ENCODE measurements at places on chromosomes 5 and 9.
A peak's percentile ranks its signal among the peaks of the same experiment; 100 is the strongest.

DNA sequence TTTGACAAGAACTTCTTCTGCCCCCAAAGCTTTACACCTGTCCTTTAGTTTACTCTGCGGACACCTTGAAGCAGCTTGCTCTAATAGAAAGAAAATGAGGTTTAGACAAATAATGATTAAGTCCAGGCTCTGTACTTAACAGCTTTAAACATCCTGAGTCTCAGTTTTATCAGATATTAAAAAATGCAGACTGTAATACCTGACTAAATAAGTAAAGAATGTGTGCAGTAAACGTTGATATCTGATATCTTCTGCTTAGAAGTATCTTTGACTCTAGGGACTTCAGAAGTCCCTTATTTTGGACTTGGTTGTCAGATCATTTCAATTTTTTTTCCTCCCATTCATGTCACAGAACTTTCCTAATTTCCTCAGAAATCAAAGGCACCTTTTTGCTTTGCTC lies 1060.4 kb downstream of the CDH12 start:
- DNase-seq, result no peak

GRCh38 chr9:131737426-131737825 lies 2.5 kb downstream of the RAPGEF1 start:
- DNase-seq, result no peak

GRCh38 chr5:168672888-168673287 lies 93.7 kb upstream of the PANK3 start:
- DNase-seq, result no peak

GRCh38 chr9:131125288-131126058 lies at the start of gene NUP214:
Gene NUP214 (plus strand): TSS chr9:131125586. CDS start chr9:131125705, 119 bp downstream.
- DNase-seq, result peak; percentile 100

DNA sequence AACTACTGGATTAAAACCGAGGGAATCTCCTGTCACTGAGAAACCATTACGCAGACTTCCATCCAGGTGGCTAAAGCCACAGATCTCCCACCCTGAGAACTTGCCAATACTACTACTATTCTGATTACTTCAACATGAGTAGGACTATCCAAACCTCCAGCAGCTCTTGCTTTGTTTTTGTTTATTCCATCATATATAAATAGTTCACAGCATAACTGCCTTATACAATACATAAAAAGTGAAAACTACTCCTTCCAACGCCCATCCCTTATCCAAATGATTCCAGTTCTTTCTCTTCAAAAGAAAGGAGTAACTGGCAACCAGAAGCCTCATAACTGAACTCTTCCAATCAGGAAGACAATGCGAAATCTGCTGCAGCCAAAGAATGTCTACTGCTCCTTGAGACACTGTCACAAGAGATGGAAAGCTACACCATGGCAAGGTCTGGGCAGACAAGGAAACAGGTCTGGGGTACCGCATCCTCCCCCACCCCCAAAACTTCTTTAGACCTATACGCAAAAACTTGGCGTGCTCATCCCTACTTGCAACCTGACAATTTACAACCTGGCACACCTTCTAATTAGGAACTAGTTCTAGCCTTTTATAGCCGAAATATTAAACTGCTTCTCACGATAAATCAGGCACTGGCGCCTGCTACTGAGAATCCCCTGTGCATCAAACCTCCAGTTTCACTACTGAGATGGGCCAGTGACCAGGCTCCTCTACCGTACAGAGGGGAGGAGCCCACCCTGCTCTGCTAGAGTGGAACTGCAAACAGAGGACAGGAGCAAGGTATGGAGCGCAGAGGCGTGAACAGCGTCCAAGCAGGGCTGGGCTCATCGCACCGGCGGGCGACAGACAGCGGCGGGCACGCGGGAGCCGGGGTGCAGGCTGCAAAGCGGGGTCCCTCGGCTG lies 986 bp downstream of the PLPP1 start:
- no peak for DNase-seq

GRCh38 chr5:160081495-160081894 lies 37.8 kb downstream of the PWWP2A start:
- DNase-seq, result no peak

DNA sequence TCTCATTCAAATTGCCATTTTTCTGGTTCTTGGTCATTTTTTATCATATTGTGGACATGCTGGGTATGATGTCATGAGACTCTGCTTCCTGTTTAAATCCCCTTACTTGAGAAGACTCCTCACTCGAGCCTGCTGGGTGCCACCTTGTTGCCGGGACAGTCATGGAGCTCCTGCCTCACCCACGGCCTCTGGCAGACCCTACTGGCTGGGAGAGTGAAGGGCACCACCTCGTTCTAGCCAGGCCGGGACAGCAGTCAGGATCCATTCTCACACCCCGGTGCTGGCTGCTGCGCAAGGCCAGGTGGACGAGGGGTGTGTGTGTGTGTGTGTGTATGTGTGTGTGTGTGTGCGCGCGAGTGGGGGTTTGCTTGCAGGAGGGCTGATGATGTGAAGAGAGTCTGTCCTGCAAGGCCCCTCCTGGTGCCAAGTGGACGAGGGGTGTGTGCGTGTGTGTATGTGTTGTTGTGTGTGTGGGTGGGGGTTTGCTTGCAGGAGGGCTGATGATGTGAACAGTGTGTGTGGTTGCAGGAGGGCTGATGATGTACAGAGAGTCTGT lies 4.4 kb downstream of the CEP72 start:
- no peak for DNase-seq

All from activated CD8-positive, alpha-beta memory T cell treated with anti-CD3 and anti-CD28 coated beads, Interleukin-2, amount 50 U/mL, for 48 hours (primary cell).